HCT116 (cell line): ENCODE measurements at places on chromosomes 3 and 15. TPM values are rescaled to one million over a fixed set of nuclear protein-coding genes. Genes with fewer than 3 reads are reported as not detected.

ERICH6 gene
- not detected for total RNA-seq

PRICKLE2 gene
- total RNA-seq: 0.05 TPM

- no peaks in the 10 kb centered on the region for H3K36me3 ChIP-seq
- H3K27ac ChIP-seq: no peak within 1 kb of the TSS
- no peak within 1 kb of the TSS for H3K4me3 ChIP-seq
- peaks cover 14% of the 10 kb centered on the region for H3K4me1 ChIP-seq
- no peaks in the 10 kb centered on the region for H3K27me3 ChIP-seq
Observed at GRCh38 chr3:159839561-159840379, 148.9 kb upstream of the IL12A start.

- H3K27me3 ChIP-seq: no peaks in the 10 kb centered on the region
- no peak overlapping the region for H3K27ac ChIP-seq
- no peak overlapping the region for H3K4me3 ChIP-seq
- H3K36me3 ChIP-seq: no peaks in the 10 kb centered on the region
Observed at GRCh38 chr15:48915861-48916260, 37.9 kb downstream of the EID1 start.

DNA sequence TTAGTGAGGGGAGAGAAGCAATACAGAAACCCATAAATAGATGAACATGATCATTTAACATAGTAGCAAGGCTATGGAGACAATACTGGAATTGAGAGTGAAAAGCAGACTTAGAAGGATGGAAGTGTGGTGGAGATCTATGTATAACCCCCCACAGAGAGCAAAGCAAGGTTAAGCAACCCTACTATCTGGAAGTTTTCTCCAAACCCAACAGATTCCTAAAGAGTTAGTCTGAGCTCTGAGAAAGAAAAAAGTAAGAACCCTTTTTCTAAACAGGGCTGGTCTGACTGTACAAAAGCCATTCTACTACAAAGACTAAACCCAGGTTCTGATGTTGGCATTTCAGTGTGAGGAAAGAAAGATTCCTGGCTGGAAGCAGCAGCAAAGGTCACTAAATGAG is 153.2 kb downstream of the WNT5A start:
- no peaks in the 10 kb centered on the region for H3K36me3 ChIP-seq
- H3K27me3 ChIP-seq: no peaks in the 10 kb centered on the region
- no peaks in the 10 kb centered on the region for H3K4me1 ChIP-seq
- no peak overlapping the region for H3K4me3 ChIP-seq

DNA sequence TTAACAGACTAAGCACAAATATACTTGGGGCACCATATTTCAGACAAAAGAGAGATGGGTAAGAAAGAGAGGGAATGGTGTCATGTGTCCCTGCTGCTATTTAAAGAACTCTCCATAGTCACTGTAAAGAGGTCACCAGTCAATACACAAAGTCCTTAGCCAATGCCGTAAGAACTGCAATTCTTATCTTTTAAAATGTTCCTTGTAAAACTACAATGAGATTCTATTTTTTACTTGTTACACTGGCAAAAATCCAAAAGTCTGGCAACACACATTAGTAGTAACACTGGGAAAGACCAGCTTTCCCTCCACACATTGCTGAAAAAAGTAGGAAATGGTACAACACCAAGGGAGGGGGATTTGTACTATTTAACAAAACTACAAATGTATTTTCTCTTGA is 189.4 kb downstream of the TBC1D5 start:
- H3K36me3 ChIP-seq: no peaks in the 10 kb centered on the region
- H3K27me3 ChIP-seq: no peaks in the 10 kb centered on the region
- no peak for DNase-seq
- H3K27ac ChIP-seq: no peak overlapping the region
- no peaks in the 10 kb centered on the region for H3K4me1 ChIP-seq
- H3K4me3 ChIP-seq: no peak overlapping the region

MASP1 gene
- total RNA-seq: not detected

LRRIQ4 gene
- total RNA-seq: not detected

DNA sequence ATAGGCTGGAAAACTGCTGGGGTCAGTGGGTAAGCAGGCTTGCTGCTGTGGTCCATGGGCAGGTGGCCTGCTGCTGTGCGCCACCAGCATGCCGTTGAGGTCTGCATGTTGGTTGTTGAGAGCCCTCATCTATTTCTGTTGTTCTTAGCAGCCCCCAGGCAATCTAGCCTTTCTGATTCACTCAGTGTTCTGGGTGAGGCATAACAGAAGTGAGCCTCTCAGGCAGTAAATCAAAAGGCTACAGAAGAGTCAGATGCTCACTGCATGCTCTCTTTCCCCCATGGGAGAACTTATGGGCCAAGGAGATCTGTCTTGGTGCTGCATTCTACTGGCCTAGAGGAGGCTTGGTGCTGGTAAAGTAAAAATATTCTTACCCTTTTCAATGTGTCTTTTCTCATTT is 67.8 kb upstream of the ATP10A start:
- no peaks in the 10 kb centered on the region for H3K27me3 ChIP-seq
- no peak overlapping the region for H3K27ac ChIP-seq
- no peak for DNase-seq
- no peak overlapping the region for H3K4me3 ChIP-seq
- H3K4me1 ChIP-seq: no peaks in the 10 kb centered on the region

GRCh38 chr3:54312156-54312899 is 190.0 kb downstream of the CACNA2D3 start:
- H3K36me3 ChIP-seq: no peaks in the 10 kb centered on the region
- H3K4me3 ChIP-seq: no peak overlapping the region
- DNase-seq: no peak
- peaks cover 31% of the 10 kb centered on the region for H3K27me3 ChIP-seq

- H3K4me1 ChIP-seq: no peaks in the 10 kb centered on the region
- no peak for DNase-seq
- H3K36me3 ChIP-seq: no peaks in the 10 kb centered on the region
- no peak overlapping the region for H3K4me3 ChIP-seq
Observed at GRCh38 chr3:170296703-170297102, 60.8 kb upstream of the SKIL start.

DNA sequence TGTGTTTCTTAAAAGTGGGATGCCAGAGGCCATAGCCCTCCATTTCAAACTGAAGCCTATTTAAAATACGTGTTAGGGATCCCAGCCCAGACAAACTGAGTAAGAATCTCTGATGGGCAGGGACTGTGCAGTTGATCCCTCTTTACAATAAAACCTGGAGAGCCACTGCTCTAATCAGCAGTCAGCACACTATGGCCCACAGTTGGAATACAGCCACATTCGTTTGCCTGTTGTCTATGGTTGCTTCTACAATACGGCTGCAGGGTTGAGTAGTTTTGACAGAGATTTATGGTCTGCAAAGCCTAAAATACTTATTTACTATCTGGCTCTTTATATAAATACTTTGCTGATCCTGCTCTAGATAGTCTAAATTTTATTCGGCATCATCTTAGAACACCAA is 32.4 kb downstream of the TJP1 start:
- no peak overlapping the region for H3K27ac ChIP-seq
- H3K27me3 ChIP-seq: no peaks in the 10 kb centered on the region
- no peaks in the 10 kb centered on the region; the same call in 1 of the 2 replicates for H3K4me1 ChIP-seq

RYR3 gene
- not detected for total RNA-seq

TBC1D2B gene
- total RNA-seq: 16.6 TPM

- H3K36me3 ChIP-seq: no peaks in the 10 kb centered on the region
- no peak overlapping the region for H3K4me3 ChIP-seq
- no peak for DNase-seq
Observed at GRCh38 chr15:95261546-95261945, 1030.2 kb downstream of the MCTP2 start.

GOLGA8Q gene
- not detected for total RNA-seq

SEMA6D gene
- total RNA-seq: 0.02 TPM

GOLGA6L9 gene
- total RNA-seq: 4.3 TPM

GRCh38 chr3:146496726-146497125 is 27.4 kb upstream of the PLSCR2 start:
- H3K36me3 ChIP-seq: no peaks in the 10 kb centered on the region
- no peaks in the 10 kb centered on the region for H3K4me1 ChIP-seq
- H3K27ac ChIP-seq: no peak overlapping the region

- no peaks in the 10 kb centered on the region for H3K36me3 ChIP-seq
- no peak for DNase-seq
- H3K4me1 ChIP-seq: no peaks in the 10 kb centered on the region
- no peak within 1 kb of the TSS for H3K27ac ChIP-seq
- H3K4me3 ChIP-seq: no peak within 1 kb of the TSS
- H3K27me3 ChIP-seq: no peaks in the 10 kb centered on the region
Observed at GRCh38 chr3:36380221-36381031, at the start of gene STAC. Gene STAC (plus strand): TSS chr3:36380504. CDS start chr3:36380644, 140 bp downstream.

SERPINI1 gene
- 6.5 TPM for total RNA-seq

GRCh38 chr3:111821891-111822290 is 37.2 kb upstream of the PHLDB2 start:
- H3K4me1 ChIP-seq: peaks cover 11% of the 10 kb centered on the region; the same call in 1 of the 2 replicates
- no peaks in the 10 kb centered on the region for H3K36me3 ChIP-seq
- H3K4me3 ChIP-seq: no peak overlapping the region
- DNase-seq: no peak
- no peaks in the 10 kb centered on the region for H3K27me3 ChIP-seq

GRCh38 chr15:32957219-32957618 is 237.3 kb downstream of the FMN1 start:
- no peak overlapping the region for H3K27ac ChIP-seq
- H3K27me3 ChIP-seq: no peaks in the 10 kb centered on the region
- no peaks in the 10 kb centered on the region for H3K4me1 ChIP-seq
- no peaks in the 10 kb centered on the region for H3K36me3 ChIP-seq
- H3K4me3 ChIP-seq: no peak overlapping the region

GRCh38 chr15:61527836-61528580 is 298.9 kb upstream of the RORA start:
- no peak for DNase-seq
- H3K27me3 ChIP-seq: no peaks in the 10 kb centered on the region
- H3K27ac ChIP-seq: no peak overlapping the region
- no peaks in the 10 kb centered on the region for H3K4me1 ChIP-seq

DNA sequence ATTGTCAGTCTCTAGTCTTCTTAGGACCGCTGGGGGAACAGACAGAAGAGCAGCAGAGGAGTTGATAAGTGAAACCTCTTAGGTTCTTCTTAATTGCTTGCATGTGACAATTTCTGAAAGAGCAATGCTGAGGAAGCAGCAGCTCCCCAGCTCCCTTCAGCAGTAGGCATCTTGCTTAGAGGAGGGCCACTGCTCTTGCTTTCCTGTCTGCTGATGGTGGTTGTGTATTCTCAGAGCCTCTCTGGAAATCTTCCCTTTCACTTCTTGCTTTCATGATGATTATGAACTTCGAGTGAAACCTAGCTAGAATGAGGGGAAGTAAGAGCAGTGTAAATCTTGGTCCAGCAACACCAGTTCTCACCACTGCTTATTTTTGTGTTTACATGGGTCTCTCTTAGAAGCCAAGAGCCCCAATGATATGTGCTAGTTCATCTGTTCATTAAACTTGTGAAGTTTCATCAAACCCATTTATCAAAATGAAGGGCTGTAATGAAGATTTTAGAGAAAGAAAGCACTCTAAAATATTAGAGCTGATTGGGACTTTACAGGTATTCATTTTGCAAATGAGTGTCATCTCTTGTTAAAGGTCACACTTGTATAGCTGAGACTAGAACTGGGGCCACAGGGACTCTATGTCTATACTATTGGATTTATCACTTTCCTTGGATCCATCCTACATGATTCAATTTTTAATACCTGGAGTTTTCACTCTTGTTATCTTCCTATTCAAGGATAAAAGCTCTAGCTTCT is 246.7 kb downstream of the LPP start:
- H3K27ac ChIP-seq: no peak overlapping the region
- H3K4me1 ChIP-seq: no peaks in the 10 kb centered on the region

LRRC3B gene
- total RNA-seq: not detected

ADAMTS17 gene
- 4.2 TPM for total RNA-seq

- H3K4me3 ChIP-seq: no peak overlapping the region
- DNase-seq: no peak
- H3K4me1 ChIP-seq: no peaks in the 10 kb centered on the region
- no peaks in the 10 kb centered on the region for H3K27me3 ChIP-seq
Observed at GRCh38 chr3:120404876-120405275, 45.9 kb downstream of the FSTL1 start.

DNA sequence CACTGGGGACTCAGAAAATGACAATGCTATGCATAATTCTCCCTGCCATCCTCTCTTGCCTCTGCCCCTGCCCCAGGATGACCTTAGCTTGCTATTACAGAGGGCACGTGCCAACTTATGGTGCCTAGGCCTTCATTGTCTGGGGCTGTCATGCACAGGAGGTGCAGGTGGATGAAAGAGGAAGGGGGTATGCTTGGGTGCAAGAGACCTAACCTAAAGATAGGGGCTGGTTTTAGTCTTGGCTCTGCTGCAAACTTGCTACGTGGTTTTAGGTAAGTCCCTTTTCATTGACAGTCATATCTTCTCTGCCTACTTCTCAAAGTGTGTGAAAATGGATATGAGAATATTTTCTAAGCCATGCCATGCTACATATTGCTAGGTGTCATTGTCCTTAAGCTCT is 161.3 kb downstream of the EPHB1 start:
- H3K27me3 ChIP-seq: peaks cover 14% of the 10 kb centered on the region; the same call in 1 of the 2 replicates
- no peak overlapping the region for H3K27ac ChIP-seq
- no peaks in the 10 kb centered on the region for H3K36me3 ChIP-seq
